H9 (cell line): ENCODE measurements at places on chromosomes 6 and 20. TPM values are rescaled to one million over a fixed set of nuclear protein-coding genes. Genes with fewer than 3 reads are reported as not detected.

GRCh38 chr6:122726649-122727048 lies 52.9 kb upstream of the FABP7 start:
- DNase-seq: peak; percentile 43

Gene DSP
- total RNA-seq: 47.9 and 48.9 TPM in 2 replicates

DNA sequence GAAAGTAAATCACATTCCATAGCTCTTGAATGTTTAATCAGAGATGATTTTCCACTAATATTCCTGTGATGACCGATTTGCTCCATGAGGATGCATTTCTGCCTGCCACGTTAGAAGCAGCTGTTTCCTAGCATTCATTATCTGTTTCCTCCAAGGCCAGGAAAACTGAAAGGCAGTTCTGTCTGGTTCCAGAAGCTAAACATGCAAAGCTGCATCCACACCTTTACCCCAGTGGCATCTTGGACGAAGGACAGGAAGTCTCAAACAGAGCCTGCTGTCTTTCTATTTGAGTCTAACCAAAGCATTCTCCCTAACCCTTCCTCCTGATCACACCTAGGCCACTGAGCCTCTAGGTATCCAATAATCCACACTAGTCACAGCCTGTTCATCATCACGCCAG lies 27.6 kb downstream of the CNKSR3 start:
- DNase-seq: no peak

GRCh38 chr6:134472661-134473060 lies 154.7 kb upstream of the SGK1 start:
- DNase-seq: no peak

DNA sequence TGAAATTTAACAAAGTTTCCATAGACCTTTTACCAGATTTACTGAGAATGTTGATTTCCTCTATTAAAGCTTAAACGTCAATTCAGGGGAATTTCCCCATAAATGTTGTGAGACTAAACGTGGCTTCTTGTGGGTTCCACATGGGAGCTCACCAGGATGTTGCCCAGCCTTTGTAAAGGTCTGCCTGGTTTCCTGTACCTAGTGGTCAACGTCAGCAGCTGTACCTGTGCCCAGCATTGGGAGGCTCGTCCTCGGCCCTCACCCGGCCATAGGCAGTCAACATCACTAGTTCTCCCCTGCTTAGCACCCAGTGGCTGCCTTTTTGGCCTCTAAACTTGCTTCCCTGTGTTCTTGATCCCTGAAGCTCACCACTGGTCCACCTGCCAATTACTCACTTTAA lies 22.1 kb upstream of the CD83 start:
- no peak for DNase-seq

Gene SDCBP2
- total RNA-seq: 1.9 and 3.1 TPM in 2 replicates

- no peak for DNase-seq
Measured at GRCh38 chr6:136192902-136193301, 57.2 kb downstream of the MTFR2 start.

Gene TAAR9
- total RNA-seq: not detected in 2 replicates

GRCh38 chr6:43790031-43790430 lies 20.0 kb downstream of the VEGFA start:
- DNase-seq: no peak

Gene ADGRF1
- not detected in 2 replicates for total RNA-seq

Gene TUBB1
- total RNA-seq: not detected in 2 replicates

DNA sequence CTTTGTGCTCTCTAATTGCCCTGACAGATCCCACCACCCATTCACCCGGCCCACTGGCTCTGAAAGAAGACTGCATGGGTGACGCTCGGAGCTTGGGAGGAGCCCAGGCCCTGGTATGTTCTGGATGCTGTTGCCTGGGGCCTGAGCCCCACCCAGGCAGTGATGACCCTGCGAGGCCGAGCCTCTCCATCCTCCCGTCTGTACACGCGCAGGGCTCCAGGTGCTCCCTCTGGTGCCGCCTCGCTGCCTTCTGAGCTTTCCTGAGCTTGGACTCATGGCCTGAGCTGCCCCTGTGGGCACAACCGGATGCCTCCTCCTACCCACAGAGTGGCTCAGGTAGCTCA lies 61.2 kb downstream of the STK35 start:
- DNase-seq: no peak

Gene GPX5
- not detected in 2 replicates for total RNA-seq

- no peak for DNase-seq
Measured at GRCh38 chr6:116380346-116380745, 9.6 kb downstream of the DSE start.

- no peak for DNase-seq
Measured at GRCh38 chr20:10733122-10733521, 59.3 kb upstream of the JAG1 start.

DNA sequence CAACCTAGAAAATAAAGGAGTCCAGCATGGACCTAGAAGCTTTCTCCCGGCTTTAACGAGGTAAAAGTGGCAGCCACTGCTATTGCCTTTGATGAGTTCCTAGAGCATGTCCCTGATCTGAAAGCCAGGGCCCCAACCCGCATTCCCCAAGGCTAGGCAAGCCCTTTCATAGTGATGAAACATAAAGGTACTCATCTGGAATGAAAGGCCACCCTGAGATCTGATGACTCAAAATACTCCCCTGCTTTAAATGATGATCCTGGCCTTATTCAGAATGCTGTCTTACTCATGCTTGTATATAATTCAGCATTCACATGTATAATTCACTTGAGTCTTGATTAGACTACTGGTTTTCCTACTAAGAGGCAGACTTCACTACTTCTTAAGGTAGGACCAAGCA lies 21.3 kb downstream of the TTPAL start:
- DNase-seq: no peak

GRCh38 chr6:111456208-111456607 lies 26.8 kb downstream of the REV3L start:
- DNase-seq: no peak

- DNase-seq: no peak
Measured at GRCh38 chr6:84273048-84273809, 45.8 kb upstream of the CEP162 start.

DNA sequence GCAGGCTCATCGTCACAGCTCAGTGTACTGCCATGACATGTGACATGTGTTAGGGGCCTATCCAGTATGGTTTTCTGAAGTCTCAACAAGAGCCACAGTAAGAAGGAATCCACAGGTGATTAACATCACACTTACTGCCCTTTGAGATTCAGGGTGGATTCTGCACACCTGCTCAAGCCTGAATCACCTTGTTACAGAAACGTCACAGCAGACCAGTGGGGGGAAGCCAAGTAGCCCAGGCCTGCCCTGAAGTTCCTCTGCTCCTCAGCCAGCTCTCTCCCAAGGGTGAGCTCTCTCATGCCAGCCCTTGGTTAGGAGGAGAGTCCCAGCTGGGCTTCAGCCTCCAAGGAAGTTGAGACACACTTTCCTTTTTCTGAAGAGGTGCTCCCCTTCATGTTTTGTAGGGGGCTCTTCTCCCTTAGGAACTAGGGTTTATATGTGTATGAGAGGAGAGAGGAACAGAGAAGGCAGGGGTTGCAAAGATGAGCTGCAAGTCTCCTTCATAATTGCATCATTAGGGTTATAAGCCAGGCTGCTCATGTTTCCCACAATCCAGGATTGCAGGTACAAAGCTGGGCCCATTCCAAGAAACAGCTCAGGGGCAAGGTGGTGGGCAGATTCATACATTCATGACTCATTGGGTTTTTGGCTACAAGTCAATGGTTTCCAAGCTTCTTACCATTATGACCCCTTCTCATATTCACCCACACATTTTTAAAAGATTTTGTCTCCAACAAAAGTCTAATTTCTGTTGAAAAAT lies 11.6 kb downstream of the GSS start:
- no peak for DNase-seq

Gene FAM217B
- 22.8 and 24.5 TPM in 2 replicates for total RNA-seq

DNA sequence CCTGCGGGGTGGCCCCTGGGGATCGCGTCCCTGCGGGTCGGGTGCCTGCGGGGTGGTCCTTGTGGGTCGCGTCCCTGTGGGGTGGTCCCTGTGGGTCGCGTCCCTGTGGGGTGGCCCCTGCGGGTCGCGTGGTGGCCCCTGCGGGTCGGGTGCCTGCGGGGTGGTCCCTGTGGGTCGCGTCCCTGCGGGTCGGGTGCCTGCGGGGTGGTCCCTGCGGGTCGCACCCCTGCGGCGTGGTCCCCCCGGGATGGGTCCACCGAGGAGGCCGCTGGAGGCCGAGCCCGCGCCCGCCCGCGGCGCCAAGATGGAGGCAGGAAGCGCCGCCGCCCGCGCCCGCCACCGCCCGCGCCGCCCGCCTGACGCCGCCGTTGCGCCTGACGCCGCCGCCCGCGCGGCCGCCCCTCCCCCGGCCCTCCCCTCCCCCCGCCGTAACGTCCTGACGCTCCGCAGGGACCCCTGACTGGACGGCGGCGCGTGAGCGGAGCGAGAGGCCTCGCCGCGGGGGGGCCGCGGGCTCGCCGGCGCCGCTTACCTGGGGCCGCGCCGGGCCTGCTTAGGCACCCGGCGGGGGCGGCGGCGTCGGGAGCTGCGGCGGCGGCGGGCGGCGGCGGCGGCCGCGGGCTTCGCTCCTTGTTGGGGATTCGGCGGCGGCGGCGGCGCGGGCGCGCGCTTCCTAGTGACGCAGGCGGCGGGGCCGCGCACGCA lies at the start of gene GMEB2:
Gene GMEB2, minus strand, starts transcription at position 678 of the 705 bp plus-strand sequence. CDS start 7,704 bp downstream, outside the sequence.
- peak; percentile 76 for DNase-seq

Gene LRRC1
- total RNA-seq: 8.4 and 10.3 TPM in 2 replicates

Gene PAK5
- 0.20 and 0.37 TPM in 2 replicates for total RNA-seq

- DNase-seq: no peak
Measured at GRCh38 chr6:16783509-16783908, 22.2 kb upstream of the ATXN1 start.

DNA sequence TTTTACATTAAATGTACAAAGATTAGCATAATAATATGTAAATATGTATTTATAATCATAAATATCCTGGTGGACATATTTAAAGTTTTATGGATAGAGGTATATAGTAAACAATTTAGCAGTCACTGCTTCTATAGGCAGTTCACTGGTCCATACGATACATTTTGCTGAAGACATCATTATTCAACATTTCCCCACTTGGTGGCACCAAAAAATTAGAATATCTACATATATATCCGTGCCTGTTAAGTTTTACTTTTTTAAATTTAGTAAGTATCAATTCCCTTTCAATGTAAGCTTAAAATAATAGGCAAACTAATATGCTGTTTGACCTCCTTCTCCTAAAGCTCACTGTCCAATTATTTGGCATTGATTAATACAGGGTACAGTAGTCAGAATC lies 64.2 kb downstream of the LMBRD1 start:
- DNase-seq: no peak

DNA sequence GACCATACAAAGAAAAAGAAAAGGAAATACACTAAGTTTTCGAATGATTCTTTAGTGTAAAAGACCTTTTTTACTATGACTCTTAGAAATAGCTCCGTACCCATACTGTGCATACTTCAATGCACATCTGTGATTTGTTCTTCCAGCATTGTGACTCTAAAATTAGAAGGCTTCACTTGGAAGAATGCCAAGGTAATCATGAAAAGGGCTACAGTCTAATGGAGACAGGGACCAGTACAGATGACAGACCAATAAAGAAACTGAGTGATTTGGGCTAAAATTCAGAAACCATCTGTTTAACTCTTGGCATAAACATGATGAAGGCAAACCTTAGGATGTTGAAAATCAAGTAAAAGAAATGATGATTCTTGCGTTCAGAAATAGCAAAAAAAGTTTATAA lies 46.3 kb downstream of the CYP39A1 start:
- no peak for DNase-seq

Gene NR2E1
- not detected in 2 replicates for total RNA-seq

DNA sequence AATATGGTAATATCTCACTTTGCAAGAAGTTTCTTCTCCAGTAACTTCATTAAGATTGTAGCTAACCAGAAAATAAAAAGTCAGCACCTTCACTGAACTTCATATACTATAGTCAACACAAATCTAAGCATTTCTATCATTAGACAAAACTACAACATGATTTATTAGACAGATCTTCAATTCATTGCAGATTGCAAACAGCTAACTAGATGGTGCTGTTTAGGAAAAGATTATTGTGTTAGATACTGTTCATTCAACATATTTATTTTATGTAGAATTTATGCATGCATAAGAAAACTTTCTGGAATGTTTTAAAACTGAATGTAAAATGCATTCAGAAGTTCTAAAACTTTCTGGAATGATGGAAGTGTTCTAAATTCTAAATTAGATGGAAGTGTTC lies 442.1 kb downstream of the HTR1B start:
- no peak for DNase-seq

Gene TP53TG5
- total RNA-seq: 0.59 TPM in 1 of 2 replicates, not detected in the other

Gene IMPG1
- total RNA-seq: not detected in 2 replicates

Gene TGM2
- total RNA-seq: 1.1 and 1.4 TPM in 2 replicates

Gene MMP24
- total RNA-seq: 23.0 and 24.7 TPM in 2 replicates

Gene BPIFB4
- not detected in 2 replicates for total RNA-seq

Gene KCNK16
- total RNA-seq: not detected in 2 replicates

GRCh38 chr6:57312004-57312345 lies 5.5 kb upstream of the PRIM2 start:
- DNase-seq: no peak

Gene NCOA6
- total RNA-seq: 23.9 and 25.2 TPM in 2 replicates

- no peak for DNase-seq
Measured at GRCh38 chr20:48156521-48156920, 371.2 kb upstream of the SULF2 start.

DNA sequence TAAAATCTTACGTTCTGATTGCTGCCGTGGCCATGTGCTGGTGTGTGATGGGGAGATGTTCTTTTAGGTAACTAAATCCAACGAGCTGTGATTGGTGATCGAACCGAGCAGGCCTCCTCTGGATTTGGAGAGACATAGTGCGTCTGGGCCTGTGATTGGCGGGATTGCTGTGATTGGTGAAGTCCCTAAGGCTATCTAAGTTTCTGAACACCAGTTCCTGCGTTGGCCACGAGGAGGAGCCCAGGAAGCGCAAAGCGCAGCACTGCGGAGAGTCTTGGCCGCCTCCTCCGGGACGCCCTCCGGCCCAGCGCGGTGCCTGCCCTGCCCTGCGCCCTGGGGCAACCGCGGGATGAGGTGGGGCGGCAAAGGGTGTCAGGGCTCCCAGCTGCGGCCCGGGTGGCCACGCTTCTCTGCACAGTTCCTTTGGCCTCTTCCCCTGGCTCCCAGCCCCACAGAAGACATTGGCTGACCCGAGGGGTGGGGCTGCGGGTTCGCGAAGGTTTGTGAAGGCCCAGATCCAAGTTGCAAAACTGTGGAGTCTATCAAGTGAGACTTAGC lies 33.0 kb downstream of the HNF4A start:
- DNase-seq: peak; percentile 94

GRCh38 chr6:108592371-108593337 lies 31.9 kb downstream of the FOXO3 start:
- no peak for DNase-seq

DNA sequence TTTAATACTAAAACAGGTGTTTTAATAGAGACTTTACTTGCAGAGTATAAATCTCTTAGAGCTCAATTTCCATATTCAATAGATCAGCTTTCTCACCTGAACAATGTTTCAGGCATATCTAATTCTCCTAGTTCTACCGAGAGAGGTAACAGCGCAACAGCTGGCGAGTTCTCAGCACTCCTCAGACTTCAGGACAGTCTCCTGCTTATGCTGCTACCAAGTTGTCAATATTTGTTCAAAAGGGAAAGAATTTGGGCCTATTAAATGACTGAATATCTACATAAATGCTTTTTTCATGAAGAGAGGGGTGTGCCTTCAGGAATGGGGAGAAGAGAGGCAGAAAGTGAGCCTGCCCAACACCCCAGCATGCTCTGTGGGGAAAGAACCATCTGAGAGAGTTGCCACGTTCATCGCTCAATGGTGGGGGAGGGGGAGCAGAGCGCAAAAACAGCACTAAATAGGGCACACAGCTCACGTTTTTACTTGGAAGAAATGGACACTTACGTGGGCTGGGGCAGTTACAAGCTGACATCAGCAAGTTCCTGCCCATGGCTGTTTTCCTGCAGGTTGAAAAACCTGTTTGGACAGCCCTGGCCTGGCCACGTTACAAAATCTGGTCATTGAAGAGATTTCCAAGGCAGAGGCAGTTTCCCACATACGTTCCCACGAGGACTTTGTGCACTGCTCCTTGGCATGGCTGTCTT lies 38.0 kb downstream of the EZR start:
- DNase-seq: no peak

Gene AIF1
- total RNA-seq: 3.2 and 4.2 TPM in 2 replicates
